ENCODE measurements at places on chromosomes 7 and 10.

DNA sequence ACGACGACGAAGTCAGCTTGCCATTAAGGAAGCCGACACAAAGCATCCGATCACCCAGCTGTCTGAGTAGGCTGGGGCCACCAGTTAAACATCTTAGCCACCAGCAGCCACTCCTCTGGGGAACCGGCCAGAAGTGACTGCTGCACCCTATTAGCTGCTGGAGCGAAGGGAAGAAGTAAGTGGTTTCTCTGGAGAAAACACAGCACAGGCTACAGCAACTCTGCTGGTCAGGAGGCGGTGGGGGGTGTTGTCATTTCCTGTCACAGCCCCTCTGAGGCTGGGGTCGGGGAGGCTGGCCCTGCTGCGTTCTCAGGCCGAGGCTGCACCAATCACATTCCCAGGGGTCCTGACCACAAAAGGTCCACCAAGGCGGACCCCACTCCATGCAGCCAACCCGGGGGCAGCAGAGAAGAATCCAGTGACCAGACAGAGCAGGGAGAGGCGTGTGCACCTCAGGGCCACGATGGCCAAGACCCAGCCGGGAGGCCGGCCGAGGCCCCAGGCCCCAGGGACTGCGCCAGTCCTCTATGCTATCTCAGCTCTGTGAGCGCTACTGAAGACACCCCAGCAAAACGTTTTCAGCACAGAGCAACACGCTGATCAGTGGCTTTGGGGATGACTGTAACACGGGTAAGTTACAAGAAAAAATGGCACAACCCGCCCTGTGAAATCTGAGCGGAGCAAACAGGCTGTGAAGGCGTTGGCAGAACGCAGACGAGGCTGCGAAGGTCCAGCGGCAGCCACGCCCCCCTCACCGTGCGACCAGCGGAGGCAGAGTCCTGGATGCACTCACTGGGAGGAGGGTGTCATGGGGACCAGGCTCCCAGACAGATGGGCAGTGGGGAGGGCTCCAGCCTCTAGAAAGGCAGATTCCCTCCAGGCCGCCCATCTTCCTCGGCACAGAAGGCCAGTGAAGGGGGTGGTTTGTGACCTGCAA, 24.8 kb downstream of the STK32C start:
- DNase-seq = no peak

DNA sequence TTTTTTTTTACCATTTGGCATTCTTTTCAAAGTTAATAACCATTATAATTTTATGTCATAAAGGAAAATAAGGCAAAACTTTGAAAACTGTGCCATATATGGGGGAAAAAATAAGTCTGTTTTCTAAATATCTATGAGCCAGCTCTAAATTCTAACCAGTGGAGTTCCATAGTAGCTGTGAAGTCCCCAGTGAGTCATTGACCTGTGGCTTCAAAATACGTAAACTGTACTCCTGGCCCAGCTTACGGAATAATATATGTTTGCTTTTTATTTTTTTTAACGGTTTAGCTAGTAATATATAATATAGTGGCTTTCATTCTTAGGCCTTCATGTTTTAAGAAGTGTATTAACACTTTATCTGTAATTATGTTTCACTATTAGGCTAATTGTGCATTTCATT, 20.5 kb downstream of the ZRANB1 start:
- no peak for DNase-seq

DNA sequence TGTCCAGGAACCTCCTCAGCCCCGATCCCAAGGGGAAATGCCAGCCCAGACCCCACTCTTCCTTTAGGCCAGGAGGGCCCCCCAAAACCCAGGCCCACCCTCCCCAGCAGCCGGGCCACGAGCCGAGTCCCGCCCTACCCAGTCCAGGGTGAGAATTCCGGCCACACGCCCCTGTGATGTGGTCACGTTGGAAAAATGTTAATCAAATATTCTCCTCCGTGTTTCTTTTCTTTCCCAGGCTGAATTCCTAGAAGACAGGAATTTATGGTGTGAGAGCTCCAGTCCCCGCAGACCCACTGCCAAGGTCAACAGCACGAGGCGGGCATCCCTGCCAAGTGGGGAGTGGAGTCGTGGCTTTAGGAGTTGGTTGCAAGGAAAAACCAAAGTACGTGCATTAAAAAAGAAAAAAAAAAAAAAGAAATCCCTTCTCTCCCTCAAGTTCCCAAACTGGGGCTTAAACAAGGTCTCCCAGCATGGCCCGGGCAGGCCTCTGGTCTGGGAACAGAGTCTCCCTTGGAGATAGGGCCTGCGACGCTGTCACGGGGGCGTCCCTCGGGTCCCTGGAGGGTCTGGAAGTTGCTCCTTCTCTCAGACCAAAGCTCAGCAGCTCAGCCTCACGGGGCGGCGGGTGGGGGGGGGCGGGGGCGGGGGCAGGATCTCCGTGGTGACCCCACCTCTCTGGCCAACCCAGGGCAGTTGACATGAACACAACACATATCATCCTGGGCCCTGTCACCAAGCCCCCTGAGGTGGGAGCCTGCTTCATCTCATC, 28.1 kb upstream of the ELN start:
- no peak for DNase-seq

DNA sequence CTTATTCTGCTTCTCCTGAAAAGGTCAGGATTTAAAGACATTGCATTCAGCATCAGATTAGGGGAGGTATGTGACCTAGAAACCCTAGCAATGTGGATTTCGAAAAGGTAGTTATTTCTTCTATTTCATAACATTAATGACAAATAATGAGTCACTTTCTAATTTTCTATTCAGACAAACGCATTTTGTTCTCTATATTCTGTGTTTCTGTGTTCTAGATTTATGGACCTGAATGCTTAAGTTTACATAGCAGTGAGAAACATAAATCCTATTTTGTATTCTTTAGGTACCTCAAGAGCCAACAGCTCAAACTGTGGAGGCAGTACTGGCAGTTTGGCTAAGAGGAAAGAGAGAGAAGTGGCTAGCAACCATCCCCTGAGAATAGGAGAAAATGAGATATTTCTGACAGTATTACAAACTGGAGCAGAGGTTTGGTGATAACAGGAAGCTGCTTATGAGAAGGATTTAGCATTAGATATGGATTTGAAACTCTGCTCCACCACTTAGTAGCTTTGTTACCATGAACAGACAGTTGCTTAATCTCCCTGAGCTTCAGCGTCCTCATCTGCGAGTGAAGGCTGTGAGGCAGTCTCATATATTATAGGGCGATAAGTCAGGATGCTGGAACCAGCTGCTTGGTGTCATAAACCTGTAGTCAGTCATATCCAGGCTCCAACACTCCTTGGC, 28.2 kb downstream of the CDK14 start:
- no peak for DNase-seq

DNA sequence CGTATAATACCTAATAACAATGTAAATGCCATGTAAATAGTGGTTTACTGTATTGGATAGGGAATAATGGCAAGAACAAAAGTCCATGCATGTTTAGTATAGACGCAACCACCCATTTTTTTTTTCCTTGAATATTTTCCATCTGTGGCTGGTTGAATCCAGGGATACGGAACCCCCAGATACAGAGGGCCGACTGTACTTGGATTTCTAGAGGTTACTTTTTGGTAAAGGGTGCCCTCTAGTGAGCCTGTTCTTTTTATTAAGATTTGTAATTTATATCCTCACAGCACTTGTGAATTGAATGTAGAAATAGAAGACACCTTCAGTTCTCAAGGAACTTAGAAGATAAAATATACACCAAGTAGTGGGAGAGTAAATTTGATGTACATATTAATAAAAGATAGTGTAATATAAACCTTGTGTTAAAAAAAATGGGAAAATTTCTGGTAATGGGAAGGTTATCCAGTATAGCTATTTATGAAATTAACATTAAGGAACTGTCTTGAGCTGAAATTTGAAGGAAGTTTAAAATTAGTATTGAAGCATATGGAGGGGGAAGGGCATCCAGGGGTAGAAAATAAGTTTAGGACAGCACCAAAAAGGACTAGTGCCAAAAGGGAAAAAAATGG, 32.0 kb downstream of the EXOC6 start:
- no peak for DNase-seq

- no peak for DNase-seq
Observed at GRCh38 chr7:132526111-132526740, 50.0 kb downstream of the PLXNA4 start.

DNA sequence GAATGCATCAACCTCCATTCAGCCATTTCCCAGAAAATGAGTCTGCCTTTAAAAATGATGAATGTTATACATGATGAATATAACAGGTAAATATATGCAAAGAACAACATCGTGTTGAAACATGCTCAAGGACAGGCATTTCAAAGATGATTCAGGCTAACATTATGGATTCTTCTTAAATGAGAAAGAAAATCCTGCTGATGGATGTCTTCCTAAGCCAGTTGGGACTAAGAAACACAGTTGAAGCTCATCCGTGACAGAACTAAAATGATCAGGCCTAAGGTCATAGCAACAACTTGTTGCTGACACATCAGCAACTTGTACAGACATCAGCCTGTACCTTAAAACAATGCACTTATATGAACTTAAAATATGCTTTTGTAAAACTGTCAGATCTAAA, 267.9 kb downstream of the MAGI2 start:
- DNase-seq = no peak

GRCh38 chr10:4751211-4751610, 74.8 kb upstream of the AKR1E2 start:
- no peak for DNase-seq

DNA sequence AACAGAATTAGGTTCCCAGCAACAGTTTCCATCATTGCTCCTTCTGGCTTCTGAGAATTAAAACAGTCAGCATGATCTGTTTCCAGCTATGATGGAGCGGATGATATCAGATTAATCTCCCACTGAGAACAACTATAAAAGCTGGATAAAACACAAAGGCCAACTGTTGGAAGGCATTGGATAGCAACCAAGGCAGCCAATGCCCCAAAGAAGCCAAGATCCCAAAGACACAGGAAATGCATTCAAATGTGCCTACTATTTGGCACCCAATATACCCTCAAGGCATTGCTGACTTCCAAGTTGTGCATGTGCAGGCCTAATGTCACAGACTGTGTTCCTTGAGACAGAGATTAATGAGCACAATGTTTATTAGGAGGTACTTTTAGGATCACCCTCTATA, 259.3 kb downstream of the ARHGAP12 start:
- no peak for DNase-seq

- DNase-seq = no peak
Observed at GRCh38 chr7:44615149-44615611, 8.8 kb downstream of the OGDH start.

- no peak for DNase-seq
Observed at GRCh38 chr7:116663744-116664143, 8.3 kb upstream of the MET start.

DNA sequence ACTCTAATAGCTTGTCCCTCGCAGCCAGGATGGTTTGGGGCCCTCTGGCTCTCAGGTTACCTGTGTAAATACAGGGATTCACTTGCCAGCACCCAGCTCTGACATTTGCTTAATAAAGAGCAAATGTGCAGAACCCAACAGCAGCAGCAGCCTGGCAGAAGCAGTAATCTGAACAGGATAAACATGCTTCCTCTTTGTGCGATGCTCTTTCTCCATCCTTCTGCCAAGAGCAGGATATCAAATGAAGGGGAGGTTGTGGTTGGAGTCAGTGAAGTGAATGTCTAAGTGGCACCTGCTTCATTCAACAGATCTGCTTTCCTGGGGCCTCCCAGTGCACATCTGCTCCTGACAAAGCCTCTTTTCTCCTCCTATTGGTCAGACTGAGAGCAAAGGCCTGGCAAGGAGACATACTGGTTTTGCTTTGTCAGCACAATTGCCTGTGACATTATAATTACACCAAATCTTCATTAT, 130.3 kb downstream of the NRF1 start:
- DNase-seq = no peak

DNA sequence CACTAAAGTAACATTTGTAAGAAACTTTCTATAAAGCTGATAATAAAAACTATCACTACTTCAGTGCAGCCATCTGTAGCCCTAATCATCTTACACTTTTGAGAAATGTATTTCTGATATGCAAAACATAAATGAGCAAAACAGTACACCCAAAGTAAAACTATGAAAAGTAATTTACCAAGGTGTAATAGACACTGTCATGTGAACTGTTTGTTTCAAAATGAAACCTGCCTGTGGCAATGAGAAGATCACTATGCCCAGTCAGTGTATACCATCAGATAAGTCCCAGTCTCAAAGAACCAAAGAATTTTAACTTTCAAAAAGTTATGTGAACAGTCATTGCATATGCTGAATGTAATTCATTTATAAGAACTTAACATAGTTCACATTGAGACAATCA, 398.1 kb downstream of the CDC14C start:
- no peak for DNase-seq

- no peak for DNase-seq
Observed at GRCh38 chr10:26870766-26871165, 10.0 kb upstream of the ABI1 start.

DNA sequence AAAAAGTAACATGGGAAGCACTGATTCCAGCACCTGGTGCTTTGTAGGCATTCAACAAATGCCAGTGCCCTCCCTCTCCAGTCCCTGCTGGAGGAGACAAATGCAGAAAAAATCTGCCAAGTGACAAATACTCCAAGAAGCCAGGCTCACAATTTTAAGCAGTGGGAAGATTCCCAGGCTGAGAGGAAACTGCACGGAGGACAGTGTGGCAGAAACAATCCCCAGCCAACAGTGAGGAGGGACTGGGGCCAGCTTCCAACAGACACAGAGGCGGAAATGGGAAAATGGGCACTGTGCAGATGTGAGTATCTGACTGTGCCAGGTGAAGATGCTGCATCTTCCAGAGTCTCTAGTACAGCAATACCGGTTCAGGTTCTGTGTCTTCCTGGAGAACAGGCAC, 106.3 kb downstream of the SLIT1 start:
- no peak for DNase-seq

Data from activated B cell treated with CpG ODN at 0.5 μM for 24 hours (primary cell).